Stimulated activated CD4-positive, alpha-beta T cell treated with anti-CD3 and anti-CD28 coated beads, TNF-alpha, amount 100 ng/mL, for 4 hours (primary cell): ENCODE measurements at places on chromosomes 3 and 15.

DNA sequence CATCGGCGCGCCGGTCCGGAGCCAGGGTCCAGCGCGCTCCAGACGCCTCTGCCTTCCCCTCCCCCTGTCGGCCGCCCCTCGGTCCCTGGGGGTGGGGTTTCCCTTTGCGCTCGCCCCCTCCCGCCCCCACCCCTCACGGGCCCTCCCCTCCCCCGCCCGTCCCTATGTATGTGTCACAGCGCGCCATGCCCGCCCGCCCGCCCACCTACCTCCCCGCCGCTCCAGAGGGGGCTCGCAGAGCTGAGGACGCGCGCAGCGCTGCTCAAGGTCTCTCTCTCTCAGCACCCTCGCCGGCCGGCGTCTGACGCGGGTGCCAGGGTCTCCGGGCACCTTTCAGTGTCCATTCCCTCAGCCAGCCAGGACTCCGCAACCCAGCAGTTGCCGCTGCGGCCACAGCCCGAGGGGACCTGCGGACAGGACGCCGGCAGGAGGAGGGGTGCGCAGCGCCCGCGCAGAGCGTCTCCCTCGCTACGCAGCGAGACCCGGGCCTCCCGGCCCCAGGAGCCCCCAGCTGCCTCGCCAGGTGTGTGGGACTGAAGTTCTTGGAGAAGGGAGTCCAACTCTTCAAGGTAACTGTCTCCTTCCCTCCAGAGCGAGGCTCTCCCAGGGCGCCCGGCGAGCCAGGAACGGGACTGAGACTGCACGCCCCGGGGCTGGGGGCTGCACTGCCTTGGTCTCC is at the start of gene ACAN:
Gene ACAN (plus strand): TSS at position 196 of the 679 bp plus-strand sequence. CDS start 32,771 bp downstream, outside the sequence.
- no peak for DNase-seq

DNA sequence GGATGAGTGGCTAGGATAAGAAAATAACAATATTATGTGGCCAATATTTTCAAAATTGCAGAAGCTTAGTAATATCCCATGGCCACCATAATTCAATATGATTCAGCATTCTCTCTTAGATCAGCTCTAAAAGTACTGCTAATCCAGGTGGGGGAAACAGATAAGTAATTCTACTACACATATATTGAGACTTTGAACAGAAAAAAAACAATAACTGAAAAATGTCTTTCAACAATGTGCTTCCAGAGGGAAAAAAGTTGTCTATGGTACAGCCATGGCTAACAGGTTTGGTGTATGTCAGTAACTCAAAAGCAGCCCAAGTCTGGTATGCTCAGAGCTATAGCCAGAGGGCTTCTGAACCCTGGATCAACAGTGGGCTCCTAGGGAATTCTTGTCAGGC is 42.4 kb upstream of the PPIB start:
- DNase-seq: no peak

- DNase-seq: peak; percentile 6
These were observed 9.1 kb upstream of the SKIC8 start for GRCh38 chr15:78308422-78309032.

- DNase-seq: no peak
These were observed 780 bp upstream of the ACAD9 start for GRCh38 chr3:128878556-128879124.

DNA sequence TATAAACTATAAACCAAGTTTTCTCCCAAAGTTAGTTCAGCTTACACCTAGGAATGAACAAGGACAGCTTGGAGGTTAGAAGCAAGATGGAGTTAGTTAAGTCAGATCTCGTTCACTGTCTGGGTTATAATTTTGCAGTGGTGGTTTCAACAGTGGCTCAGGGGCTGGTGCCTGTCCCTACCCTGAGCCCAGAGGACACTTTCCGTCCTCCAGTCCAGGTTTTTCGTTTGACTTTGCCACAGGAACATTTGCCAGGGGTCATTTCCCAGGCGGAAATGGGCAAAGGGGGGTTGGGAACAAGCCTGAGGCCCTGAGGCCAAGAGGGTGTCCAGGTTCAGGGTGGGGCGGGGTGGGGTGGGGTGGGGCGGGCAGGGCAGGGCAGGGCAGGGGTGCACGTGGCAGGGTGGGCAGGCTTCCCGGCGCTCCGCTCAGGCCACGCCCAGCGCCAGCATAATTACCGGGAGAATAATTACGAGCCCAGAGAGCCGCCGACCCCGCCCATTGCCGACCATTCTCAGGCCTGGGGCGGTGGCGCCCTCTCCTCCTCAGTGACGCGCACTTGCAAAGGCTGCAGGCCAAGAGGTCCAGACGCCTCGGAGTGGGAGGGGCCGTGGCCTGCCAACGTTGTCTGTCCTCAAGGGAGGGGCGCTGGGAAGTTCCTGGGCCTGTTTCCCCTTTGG is 70.4 kb downstream of the KLF13 start:
- no peak for DNase-seq

DNA sequence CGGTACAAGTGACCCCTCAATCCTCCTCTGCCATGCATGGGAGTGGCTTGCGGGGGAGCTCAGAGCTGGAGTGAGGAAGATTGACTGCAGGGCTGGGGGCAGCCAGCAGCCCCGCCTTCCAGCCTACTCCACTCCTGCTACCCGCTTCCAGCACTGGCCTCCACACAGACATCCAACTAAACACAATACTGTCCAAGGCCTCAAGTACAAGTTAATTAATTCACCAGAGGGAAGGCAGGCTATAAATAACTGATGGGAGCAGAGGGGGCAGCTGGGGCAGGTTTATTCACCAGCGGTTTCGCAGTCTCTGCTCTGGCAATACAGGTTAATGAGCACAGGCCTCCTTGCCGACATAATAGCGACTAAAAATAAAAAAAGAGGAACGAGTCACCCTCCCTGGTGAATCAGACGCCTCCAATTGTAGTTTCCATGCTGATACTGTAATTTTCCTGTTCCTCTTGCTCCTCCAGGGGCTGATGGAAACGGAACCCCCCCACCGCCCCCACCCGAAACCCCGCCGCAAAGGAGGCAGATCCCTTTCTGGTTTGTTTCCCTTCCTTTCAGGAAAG is 166.4 kb upstream of the TLE3 start:
- DNase-seq: no peak

DNA sequence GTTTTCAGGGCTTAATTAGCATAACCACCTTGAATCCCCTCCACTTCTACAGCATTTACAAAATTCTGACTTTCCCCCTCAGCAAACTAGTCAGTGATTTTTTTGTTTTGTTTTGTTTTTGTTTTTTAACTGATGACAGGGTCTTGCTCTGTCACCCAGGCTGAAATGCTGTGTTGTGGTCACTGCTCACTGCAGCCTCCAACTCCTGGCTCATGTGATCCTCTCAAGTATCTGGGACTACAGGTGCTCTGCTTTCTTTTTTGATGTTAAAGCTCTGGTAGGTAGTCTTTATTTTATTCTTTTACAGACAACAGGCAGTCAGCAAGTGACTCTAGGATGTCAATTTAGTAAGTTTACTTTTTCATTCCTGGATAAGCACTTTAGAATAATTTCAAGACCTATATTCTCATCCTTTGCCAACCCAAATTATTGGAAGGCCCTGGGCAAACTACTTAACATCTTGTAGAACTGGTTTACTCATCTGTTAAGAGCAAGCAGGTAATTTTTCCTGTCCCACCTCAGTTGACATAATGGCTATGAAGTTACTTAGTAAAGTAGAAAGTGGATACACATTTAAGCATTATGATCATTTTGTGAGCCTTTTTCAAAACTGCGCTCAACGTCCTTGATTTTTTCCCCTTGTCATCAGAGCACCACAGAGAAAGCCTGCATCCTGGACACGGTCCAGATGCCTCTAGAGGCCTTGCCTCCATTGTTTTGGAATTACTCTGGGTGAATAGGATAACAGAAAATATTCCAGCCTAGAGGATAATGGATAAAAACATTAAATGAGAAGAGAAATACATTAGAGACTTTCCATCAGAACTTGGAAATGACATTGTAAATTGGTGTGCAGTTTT is 69.9 kb upstream of the NDUFB4 start:
- DNase-seq: no peak

GRCh38 chr15:49901321-49901720 is 217.7 kb downstream of the ATP8B4 start:
- no peak for DNase-seq

- no peak for DNase-seq
These were observed 292.4 kb upstream of the SOX14 start for GRCh38 chr3:137471558-137472204.

- DNase-seq: no peak
These were observed 251.5 kb upstream of the CBLB start for GRCh38 chr3:106120356-106120755.

DNA sequence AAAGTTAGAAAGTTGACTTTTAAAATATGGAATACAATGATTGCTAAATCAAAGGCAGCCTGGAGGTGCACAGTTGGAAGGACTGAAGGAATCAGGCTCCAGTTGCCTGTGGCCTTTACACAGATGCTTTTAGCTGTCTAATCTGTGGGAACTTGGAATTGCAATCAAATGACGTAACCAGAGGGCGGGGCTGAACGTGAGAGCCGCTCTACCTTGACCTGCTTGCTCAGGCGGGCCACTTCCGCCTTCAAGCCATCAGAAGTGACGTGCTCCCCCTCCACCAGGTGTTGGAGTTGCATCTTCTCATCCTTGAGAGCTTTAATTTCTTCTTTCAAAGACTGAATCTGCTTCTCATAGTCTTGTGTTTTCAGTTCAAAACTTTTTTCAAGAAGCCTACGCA is 37.7 kb upstream of the GNB5 start:
- DNase-seq: no peak

- DNase-seq: no peak
These were observed 139.7 kb downstream of the CD47 start for GRCh38 chr3:107951126-107951525.

GRCh38 chr3:37725842-37726241 is 135.8 kb upstream of the CTDSPL start:
- DNase-seq: no peak

DNA sequence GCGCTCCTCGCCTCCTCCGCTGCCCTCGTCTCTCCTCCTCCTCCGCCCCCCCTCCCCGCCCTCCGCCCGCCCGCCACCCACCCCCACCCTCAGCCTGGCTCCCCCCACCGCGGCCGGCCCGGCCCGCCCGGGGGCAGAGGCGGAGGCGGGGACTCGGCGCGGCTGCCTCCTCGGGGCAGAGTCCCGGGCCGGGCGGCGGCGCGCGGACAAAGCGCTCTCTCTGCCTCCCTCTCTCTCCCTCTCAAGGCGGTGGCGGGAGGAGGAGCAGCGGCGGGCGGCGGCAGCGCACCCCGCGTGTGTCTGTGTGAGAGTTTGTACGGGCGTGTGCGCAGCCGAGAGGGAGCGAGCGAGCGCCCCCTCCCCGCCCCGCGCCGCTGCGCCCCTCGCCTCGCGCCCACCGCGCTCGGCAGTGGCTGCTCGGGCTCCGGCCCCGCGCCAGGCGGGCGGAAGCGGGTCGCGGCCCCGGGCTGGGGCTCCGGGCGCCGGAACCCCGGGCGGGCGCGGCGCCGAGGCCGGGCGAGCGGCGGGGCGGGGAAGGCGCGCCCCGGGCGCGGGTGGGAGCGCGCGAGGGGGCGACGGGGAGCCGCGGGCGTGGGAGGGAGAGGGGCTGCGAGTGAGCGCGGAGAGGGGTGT is at the start of gene IGF2BP2:
Gene IGF2BP2 (minus strand): TSS at position 37 of the 633 bp plus-strand sequence. CDS start 82 bp downstream, outside the sequence.
- peak; percentile 27 for DNase-seq
